ENCODE measurements at places on chromosomes 2 and 18.

- DNase-seq, result no peak
Measured at GRCh38 chr2:150513647-150514046, 26.2 kb upstream of the RND3 start.

GRCh38 chr18:22063672-22064071, 105.7 kb upstream of the GATA6 start:
- no peak for DNase-seq

GRCh38 chr2:231379266-231380215, 16.0 kb upstream of the B3GNT7 start:
- DNase-seq, result no peak

DNA sequence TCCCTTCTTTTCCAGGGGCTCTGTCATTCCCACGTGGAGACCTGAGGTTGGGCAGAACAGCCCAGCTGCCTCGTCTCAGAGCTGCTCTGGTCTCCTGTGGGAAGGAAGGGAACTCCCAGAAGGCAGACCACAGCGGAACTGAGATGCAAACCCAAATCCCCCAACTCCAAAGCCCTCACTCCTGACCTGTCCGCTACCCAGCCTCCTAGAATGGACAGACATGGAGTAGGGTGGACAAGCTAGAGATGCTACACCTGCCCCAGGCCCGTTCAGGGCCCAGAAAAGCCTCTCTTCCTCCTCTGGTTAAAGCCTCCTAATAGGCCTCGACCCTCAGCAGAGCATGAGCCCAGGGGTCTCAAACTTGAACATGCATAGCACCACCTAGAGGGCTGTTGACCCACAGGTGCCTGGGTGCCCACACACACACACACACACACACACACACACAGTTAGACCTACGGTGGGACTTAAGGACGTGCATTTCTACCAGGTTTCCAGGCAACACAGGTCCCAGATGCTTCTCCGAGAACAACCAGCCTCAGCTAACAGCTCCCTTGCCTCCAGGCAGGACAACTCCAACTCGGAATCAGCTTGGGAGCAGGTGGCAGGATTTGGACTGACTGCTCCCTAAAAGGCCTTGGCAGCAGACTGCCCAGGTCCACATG, 93.5 kb downstream of the TNS1 start:
- no peak for DNase-seq

GRCh38 chr2:212227755-212228154, 310.8 kb downstream of the ERBB4 start:
- DNase-seq, result peak; percentile 90

DNA sequence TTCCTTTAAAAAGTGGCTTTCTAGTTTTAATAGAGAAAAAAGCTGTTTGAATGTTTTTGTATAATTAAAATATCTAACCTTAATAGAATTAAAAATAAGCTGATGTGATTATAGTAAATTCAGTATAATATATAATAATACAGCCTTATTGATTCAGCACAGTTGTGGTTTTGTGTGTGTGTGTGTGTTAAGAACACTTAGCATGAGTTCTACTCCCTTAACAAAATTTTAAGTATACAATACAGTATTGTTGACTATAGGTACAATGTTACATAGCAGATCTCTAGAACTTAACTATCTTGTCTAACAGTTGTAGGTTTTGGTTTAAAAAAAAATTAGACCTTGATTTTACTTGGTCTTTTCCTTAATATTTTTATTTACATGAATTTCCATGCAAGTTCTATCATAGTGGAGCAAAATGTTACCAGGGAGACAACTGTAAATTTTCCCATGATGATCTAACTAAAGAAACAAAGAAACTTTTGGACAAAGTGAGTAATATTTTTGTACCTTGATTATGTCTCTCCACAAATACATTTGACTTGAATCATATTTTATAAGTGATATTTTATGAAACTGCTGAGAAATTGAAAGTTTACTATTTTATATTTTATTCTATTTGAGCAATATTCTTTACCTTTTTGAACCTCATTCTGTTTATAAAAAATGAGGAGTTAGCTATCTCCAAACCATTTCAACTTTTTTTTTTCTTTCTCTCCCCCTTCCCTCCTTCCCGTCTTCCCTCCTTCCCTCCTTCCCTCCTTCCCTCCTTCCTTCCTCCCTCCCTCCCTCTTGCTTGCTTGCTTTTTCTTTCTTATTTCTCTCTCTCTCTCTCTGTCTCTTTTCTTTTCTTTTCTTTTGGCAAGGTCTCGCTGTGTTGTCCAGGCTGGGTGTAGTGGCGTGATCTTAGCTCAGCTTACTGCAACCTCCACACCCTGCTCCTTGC, 46.3 kb downstream of the ZC3H6 start:
- DNase-seq, result no peak

DNA sequence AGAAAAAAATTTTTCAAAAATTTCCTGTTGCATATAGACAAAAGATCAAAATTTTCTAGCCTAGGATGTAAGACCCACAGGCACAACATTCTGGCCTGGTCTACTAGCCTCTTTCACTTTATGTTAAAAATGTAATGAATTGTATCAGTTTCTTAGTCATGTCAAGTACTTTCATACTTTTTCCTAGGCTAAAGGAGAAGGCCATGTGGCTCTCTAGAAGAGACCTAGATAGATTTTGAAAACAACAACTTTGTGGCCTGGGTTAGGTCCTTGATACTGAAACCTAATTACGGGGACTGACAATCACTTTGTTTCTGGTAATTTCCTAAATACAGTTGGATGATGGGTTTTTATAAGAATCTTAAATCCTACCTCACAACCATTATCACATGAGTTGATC, 74.8 kb upstream of the FSIP2 start:
- DNase-seq, result no peak

- peak; percentile 54 for DNase-seq
Measured at GRCh38 chr18:6414118-6414722, 491 bp downstream of the L3MBTL4 start.

DNA sequence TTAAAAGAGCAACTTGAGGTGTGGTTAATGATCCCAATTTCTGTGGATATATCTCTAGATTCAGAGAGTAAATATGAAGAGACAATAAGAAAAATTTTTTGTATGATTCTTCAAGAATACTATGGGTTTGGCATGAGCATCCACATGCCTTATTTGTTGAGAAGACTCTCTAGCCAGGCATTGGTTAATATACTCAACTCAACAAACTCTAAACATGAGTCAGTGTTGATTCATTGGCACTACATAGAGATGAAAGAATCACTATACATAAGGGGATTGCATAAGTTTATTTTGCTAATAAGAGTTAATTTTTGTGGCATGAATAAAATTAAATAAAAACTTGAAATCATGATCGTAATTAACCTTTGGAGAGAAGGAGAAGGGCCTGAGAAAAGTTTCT, 930.2 kb upstream of the LRRTM1 start:
- DNase-seq, result no peak

DNA sequence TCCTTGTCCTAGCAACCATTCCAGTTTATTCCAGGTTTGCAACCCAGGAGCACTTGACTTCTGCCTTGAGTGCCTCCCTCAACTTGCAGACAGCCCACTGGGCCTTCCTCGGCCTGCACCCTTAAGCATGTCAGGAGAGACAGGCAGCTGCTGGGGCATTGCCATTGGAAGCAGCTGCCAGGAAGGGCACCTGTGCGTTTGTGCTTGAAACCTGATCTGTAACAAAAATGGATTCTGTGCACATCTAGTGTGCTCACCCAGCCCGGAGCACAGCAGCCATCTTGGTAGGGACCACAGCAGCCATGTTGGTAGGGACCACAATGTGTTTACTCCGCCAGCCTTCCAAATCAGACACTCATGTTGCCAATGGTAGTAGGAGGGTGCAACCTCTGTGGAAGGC, 44.3 kb upstream of the GLI2 start:
- no peak for DNase-seq

DNA sequence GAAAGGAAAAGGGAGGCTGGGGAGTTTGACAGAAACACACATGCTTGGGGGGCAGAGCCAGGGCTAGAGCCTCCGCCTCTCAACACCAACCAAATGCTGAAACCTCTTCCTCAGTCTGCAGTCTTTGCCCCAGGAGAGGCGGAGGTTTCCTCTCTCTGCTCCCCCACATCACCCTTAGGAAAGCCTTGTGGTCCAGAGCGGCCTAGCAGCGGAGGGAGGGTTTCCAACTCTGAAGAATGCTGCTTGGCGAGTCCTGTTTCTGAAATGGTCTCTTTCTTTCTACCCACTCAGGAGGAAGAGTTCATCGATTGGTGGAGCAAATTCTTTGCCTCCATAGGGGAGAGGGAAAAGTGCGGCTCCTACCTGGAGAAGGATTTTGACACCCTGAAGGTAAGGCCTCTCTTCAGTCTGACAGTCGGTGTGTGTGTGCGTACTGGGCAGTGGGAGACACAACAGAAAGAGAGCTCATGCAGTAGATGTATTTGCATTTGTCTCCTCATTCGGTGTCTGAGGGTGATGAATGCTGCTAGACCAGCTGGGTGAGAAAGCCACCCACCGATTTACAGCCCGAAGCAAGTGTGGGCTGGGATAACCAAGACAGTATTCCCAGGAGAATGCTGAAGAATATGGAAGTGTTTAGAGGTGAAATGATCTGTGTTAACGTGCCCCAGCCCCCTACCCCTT, 190.5 kb downstream of the DYSF start:
- DNase-seq, result no peak

- DNase-seq, result no peak
Measured at GRCh38 chr2:83951378-83951947, 507.6 kb downstream of the SUCLG1 start.

- DNase-seq, result no peak
Measured at GRCh38 chr2:58046335-58046584, 346 bp upstream of the VRK2 start.

DNA sequence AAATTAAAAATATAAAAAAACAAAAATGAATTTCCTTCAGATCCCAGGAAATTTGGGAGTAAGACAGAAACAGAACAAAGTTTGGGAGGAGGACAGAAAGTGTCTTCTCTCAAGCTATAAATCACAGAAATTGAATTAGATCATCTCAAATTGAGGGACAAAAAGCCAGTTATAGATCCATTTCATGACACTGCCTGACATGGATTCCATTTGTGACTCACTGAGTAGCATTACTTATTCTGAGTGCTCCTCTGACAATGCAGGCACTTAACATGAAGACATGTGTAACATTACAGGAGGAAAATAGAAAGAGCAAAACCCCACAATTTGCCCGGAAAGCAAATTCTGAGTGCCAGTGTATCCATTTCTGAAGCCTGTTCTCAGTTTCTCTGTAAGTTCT, 63.9 kb upstream of the CREB1 start:
- DNase-seq, result no peak

- DNase-seq, result no peak
Measured at GRCh38 chr2:230942371-230942770, 17.3 kb upstream of the GPR55 start.

GRCh38 chr18:48638451-48638850, 99.6 kb downstream of the CTIF start:
- DNase-seq, result no peak

DNA sequence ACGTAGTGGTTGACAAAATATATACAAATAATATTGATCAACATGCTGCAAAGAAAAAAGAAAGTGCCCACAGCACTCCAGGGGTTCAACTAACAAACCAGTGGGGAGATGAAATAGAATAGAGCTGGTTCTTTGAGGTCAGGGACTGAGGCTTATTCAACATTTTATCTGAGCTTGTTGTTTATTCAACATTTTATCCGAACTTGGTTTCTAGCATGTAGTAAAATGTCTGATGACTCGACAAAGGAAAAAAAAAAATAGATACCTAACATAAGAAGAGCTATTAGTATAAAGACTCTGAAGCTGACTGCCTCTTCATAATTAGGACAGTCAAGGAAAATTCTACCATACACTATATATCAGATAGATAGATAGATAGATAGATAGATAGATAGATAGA, 440.9 kb downstream of the NRXN1 start:
- no peak for DNase-seq

DNA sequence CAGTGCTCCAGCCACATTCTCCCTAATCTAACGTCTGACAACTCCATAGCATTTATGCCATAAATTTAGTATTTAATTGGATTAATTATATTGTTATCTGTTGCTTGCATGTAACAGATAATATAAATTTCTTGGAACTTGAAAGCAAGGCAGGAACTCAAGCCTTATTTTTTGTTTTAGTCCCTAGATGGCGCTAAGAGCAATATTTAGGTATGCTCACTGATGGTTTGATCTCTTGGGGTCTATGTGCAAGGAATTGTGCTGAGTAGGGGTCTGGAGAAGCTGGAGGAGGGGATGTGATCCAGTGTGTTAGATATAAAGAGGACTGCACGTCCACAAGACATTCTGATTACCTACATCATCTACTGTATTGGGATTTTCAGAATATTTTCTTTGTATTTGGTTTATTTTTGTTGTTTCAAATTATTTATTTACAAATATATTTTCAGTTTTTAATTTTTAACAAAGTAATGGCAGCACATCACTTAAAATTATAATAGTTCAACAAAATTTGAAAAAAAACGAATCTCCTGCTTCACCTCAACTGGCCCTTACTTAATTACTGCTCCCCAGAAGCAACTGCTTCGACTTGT, 32.8 kb downstream of the KATNAL2 start:
- DNase-seq, result peak; percentile 10

- DNase-seq, result no peak
Measured at GRCh38 chr2:1567556-1568344, 154.5 kb downstream of the TPO start.

DNA sequence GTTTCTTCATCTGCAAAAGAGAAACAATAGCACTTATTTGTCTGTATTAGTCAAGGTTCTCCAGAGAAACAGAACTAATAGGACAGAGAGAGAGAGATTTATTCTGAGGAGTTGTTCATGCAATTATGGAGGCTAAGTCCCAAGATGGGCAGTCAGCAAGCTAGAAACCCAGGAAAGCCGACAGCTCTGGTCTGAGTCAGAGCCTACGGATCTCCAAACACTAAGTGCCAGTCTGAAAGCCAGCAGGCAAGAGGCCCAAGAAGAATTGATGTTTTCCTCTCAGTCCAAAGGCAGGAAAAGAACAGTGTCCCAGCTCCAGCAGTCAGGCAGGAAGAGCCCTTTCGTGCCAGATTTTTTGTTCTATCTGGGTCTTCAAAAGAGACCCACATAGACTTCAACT, 36.5 kb upstream of the SLC66A3 start:
- no peak for DNase-seq

DNA sequence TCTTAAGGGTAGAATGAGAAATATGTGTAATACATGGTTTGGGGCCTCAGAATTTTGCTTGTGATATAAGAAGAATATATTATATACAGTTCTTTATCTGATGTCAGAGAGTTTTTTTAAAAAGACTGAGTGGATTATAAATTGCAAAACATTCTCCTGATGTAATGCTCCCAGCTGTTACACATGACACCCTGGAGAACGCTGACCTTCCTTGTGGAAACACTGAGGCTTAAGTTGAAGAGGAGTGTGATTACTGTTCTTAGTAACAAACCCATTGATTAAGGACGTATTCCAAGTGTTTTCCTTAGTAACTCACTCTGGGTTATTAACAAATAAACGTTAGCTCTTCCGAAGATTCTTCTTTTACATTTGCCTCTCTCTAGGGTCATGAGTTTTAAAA, 1069.3 kb upstream of the CNTNAP5 start:
- no peak for DNase-seq

GRCh38 chr2:2896643-2897042, 481.0 kb downstream of the EIPR1 start:
- DNase-seq, result no peak

DNA sequence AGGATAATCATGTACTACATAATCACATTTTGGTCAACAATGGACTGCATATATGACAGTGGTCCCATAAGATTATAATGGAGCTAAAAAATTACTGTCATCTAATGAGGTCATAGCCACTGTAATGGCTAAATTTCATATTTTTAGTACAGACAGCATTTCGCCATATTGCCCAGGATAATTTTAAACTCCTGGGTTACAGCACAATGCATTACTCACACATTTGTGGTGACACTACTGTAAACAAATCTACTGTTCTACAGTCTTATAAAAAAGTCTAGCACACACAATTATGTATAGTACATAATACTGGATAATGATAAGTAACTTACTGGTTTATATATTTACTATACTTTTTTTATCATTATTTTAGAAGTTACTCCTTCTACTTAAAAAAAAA, 12.8 kb downstream of the EIF2AK2 start:
- no peak for DNase-seq
